ENCODE measurements at places on chromosomes 7 and 10.

DNA sequence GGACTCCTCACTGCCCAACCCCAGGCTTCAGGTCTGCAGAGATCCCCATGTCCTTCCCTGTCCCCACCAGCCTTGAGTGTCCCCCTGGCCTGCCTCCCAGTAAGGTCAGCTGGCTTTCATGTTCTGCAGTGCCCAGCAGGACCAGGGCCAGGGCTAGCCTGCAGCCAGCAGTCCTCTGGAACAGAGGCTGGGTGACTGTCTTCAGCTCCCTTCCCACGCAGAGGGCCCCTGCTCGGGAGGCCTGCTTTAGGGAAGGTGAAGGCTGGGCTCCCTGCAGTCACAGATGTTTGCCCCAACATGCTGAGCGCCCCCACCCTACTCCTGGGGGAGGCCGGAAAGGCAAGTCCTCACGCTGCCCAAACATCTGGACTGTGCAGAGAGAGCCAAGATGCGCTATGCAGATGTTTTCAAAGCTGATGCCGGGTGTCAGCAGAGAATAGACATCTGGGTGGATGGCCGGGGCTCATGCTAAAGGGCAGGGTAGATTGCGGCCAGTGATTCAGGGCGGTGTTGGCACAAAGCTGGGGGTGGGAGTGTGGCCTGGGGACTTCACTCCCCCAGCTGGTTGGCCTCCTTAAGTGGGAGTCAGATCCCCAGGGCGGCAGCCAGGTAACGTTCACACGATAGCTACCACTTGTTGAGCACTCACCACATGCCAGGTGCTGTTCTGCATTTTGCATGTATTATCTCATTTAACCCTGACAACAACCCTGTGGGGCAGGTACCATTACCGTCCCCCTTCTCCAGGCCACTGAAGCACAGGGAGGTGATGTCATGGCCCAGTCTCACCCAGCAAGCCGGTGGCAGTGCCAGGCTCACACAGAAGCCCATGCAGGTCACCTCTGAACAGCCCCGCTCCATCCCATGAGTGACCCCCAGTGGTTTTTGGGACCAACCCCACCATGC is 71.2 kb upstream of the COL13A1 start:
- DNase-seq: no peak

- DNase-seq: no peak
These were observed 37.1 kb downstream of the MASTL start for GRCh38 chr10:27192284-27192683.

GRCh38 chr7:16028103-16028502 is 341.6 kb upstream of the MEOX2 start:
- DNase-seq: no peak

GRCh38 chr10:11913079-11913641 is 90.0 kb downstream of the PROSER2 start:
- DNase-seq: no peak

DNA sequence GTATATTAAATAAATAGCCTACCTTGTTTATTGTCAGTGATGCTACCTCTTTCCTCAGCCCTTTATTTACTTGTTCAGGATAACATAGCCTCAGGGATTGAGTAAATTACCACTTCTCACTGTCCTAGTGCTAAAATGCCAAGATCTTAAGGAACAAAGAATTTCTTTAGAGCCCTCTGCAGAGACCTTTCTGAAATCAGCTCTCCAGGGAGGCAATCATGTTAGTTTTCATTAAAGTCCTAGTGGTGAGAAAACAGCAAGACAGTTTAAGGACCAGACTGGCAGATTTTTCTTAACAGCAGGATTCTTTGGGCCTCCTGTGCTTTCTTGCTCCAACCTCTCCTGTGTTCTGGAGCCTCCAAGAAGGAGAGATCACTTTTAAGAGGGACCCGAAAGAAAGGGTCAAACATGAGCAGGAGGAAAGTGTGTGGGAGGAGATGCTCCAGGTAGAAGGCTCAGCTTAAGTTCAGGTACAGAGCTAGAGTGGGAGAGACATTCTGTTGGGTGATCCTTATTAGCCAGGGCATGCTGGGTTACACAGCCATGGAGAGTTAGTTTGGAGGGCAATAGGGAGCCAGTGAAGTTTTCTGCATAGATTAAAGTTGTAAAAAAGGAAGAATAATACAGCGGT is 1.2 kb upstream of the PLCE1 start:
- no peak for DNase-seq

GRCh38 chr7:154917808-154918160 is 85.1 kb downstream of the PAXIP1 start:
- DNase-seq: no peak

GRCh38 chr7:77687747-77688144 is 8.5 kb upstream of the RSBN1L start:
- DNase-seq: peak; percentile 16

DNA sequence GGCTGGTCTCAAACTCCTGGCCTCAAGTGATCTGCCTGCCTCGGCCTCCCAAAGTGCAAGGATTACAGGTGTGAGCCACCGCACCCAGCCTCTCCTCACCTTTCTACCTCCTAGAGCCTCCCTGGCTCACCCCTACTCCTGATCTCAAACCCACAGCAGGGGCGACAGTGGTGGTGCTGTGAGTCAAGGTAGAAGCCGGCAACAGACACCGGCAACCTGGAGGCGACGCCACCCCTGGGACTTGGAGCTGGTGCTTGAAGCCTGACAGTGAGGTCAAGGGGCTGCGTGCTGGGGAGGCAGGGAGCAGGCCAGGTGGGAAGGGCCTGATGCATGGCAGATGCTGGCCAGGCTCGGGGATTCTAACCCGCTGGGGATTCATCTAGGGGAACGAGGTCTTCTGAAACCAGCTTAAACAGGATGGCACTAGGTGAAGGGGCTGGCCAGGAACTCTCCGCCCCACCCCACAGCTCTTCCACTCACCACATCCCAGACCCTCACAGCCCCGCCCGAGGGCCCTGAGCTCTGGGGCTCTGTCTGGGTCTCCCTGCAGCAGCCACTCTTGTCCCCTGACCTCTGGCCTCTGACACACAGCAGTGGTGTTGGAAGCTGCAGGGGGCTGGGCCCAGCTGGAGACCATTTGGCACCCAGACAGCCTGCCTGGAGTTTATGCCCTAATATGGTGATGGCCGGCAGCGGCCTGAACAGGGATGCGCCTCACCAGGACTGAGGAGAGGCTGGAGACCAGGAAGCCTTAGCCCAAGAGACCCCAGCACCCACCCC is 16.4 kb downstream of the KCNH2 start:
- DNase-seq: no peak

- DNase-seq: no peak
These were observed 135.5 kb downstream of the BICC1 start for GRCh38 chr10:58648131-58648530.

GRCh38 chr10:120085096-120085796 is 192.7 kb downstream of the SEC23IP start:
- no peak for DNase-seq

- no peak for DNase-seq
These were observed 156.8 kb downstream of the FAM107B start for GRCh38 chr10:14617852-14618251.

GRCh38 chr10:12490963-12491362 is 141.6 kb downstream of the CAMK1D start:
- DNase-seq: no peak

DNA sequence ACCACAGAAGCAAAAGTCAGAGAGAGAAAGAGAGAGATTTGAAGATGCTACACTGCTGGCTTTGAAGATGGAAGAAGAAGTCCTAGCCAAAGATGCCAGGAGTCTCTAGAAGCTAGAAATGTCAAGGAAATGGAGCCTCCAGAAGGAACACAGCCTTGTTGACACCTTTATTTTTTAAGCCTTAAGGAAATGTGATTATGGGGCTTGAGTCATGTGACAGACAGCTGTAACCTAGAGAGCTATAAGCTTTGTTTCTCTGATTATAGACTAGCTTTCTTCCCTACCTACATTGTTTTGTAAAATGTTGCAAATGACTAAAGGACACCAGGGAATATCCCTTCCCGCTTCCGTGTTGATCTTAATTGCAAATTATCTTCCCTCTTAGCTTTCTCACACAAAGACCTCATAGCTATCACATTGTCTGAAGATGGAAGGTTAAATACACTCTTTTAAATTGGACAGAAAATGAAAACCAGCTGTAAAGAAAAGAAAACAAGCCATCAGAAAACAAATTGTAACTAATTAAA is 199.9 kb downstream of the ARHGAP12 start:
- DNase-seq: no peak

DNA sequence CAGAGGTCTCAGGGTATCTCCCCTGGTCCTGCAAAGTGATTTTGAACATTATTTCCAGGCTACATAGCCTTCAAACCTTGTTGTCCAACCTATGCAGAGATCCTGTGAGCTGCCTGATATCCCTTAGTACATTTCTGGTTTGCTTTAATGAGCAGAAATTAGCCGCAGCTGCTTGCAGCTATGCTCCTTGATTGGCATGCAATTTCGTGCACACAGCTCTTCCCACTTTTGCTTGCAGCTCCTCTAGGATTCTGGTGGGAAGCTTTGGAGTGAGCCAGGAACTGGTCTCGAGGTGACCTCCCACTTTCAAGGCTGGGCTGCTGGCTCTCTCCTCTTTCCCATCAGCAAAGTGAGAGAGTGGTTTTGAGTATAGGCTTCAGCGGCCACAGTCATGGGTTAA is 45.8 kb downstream of the OAT start:
- DNase-seq: no peak

GRCh38 chr10:124688386-124688785 is 55.8 kb downstream of the FAM53B start:
- DNase-seq: no peak
